ENCODE measurements at places on chromosomes 3 and 15. TPM values are rescaled to one million over a fixed set of nuclear protein-coding genes. Genes with fewer than 3 reads are reported as not detected.

DNA sequence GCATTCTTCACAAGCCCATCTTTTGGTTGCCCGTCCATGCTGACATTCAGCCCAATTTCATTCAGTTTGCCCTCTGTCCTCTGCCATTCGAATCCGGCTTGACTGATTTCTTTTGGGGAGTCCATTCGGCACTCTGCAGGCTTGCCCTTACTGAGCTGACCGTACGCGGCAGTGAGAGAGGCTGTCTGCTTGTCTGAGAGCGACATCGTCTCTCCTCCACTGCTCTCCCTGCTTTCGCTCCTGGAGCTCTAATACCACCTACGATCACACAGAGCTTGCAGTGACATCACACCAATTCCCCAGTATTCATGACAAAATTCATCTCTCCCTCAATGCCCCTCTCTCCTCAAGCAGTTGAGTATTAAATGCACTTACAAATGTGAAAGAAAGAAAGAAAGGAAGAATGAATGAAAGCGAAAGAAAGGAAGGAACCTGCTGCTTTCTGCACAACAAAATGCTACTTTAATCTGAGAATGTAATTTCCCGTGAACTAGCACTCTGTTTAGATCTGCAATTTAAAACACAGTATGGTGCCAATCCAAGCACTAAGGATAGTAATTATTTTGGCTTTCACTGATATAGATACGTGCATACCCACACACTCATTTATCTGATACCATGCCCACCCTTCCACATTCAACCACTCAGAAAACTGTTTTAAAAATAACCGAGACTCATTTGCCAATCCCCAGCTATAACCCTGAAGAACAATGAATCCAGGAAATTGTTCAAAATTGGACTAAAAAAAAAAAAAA, 89.5 kb downstream of the DHX30 start:
- DNase-seq = no peak

- no peak for DNase-seq
Observed at GRCh38 chr15:31214158-31214863, 112.3 kb upstream of the KLF13 start.

DNA sequence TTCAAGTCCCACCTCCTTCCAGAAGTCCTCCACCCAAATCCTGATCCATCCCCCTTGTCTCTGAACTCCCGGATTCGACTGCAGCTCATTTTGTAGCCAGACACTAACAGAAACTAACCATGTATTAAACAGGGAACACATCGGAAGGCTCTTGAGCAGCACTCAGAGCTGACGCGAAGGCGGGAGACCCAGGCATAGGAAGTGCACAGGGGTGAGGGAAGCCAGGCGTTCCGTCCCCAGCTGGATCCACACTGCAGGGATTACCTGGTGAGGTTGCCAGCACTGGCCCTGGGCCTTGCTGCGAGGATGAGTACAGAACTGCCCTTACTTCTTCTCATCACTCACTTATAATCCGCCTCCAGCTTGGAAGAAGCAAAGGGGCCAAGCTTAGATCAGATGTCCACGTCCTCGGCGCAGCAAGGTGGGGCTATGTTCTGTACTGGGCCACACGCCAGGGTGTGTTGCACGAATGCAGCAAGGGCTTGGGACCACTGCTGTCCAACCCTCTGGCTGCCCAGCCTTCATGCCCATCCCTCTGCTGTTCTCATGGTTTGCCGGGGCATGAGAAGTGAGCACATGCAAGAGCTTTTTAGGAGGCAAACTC, 124.2 kb upstream of the SMAD3 start:
- no peak for DNase-seq

Gene SLC27A2
- total RNA-seq = not detected

DNA sequence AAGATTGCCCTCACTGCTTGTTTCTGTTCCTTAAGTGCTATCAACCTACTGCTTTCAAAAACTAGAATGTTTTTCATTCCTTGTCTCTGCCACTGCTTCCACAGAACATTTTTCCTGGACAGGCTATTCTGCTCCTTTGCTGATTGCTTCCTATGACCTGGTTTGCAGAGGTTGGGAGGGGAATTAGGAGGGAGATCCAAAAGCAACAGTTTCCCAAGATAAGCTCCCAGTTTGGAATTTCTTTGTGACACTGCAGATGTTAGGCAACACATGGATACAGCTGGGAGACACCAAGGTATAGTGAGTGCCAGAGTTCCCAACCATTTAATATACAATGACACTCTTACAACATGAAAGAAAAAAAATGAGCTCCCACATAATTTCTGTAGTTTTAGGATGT, 1036.5 kb downstream of the ROBO2 start:
- no peak for DNase-seq

Gene GATM
- total RNA-seq = not detected

Gene IL20RB
- 1.1 TPM for total RNA-seq

DNA sequence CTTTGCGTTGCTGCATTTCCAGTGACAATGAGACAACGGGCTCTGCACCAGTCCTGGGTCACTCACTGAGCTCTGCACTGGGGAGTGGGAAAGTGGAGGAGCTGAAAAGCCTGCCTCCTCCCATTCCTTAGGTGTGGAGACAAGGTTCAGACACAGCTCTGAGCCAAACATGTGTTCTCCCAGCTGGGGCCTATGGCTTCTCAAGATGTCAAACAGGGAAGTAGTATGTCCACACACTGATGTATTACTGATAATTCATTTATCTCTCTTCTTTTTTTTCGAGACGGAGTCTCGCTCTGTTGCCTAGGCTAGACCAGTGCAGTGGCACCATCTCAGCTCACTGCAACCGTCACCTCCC, 90.2 kb upstream of the SLC4A7 start:
- no peak for DNase-seq

- DNase-seq = peak; percentile 79
Observed at GRCh38 chr3:112640276-112640929, 540 bp downstream of the CCDC80 start.

Gene CILP
- 1.1 TPM for total RNA-seq

DNA sequence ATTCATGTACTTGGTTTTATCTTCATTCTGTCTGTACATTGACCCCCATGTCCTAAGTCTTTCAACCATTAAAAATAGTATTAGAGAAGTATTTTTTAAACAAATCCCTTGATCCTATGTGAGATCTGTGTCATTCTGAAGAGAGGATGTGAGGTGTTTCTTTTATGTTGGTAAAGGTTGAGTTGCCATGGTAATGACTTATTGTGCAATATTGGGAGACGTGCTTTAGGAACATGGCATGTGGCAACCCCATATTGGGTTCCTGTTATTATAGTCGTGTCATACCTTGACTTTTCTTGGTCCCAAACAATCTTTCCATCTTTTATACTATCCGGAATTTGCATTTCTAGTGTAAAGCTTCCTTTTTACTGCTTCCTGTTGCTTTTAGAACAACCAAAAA, 203.1 kb downstream of the KCNAB1 start:
- DNase-seq = peak; percentile 90

GRCh38 chr15:42921342-42921731, 759 bp upstream of the TTBK2 start:
- no peak for DNase-seq

Gene NR2E3
- not detected for total RNA-seq

DNA sequence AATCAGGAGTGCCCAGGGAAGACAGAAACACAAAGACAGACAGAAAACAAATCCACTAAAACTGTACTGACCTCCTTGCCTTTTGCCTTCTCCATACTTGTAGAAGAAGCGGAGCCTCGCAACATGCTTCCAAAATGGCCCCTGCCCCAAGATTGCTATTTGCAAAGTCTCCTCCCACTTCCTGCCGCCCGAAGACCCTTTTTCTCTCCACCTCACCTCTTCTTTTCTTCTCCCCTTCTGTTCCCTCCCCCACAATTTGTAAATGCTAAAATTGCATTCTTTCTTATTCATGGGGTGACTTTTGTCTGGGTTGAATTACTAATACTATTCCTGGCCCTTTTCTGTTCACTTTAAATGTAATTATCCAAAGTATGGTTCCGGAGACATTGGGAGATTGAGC, at the start of gene DPPA4:
Gene DPPA4, minus strand, starts transcription at position 154 of the 400 bp plus-strand sequence. Its CDS starts 29 bp downstream, at position 125.
- no peak for DNase-seq

DNA sequence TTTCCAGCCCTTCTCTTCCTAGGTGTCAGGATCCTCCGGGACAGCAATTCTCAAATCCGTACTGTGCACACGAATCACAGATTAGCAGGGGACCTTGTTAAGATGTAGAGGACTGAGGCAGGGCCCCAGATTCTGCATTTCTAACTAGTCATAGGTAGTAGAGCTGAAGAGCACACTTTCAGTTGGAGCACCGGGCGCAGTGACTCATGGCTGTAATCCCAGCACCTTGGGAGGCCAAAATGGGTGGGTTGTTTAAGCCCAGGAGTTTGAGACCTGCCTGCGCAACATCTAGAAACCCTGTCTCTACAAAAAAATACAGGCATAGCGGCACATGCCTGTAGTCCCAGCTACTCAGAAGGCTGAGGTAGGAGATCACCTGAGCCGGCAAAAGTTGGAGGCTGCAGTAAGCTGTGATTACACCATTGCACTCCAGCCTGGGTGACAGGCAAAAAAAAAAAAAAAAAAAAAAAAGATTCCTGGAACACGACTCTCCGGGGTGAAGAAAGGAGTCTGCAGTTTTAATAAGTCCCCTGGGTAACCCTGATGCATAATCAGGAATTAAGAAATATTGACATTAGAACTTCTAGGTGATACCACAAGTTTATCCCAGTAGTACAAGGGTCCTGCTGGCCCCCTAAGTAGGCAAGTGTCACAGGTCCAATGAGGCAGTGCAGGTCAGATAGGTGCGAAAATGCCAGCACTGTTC, 21.4 kb upstream of the IGDCC3 start:
- DNase-seq = no peak

- no peak for DNase-seq
Observed at GRCh38 chr3:172159962-172160538, 120.7 kb downstream of the FNDC3B start.

- peak; percentile 28 for DNase-seq
Observed at GRCh38 chr3:119084371-119085069, 49.9 kb upstream of the IGSF11 start.

- DNase-seq = peak; percentile 10
Observed at GRCh38 chr15:38563723-38564519, 693 bp downstream of the RASGRP1 start.

DNA sequence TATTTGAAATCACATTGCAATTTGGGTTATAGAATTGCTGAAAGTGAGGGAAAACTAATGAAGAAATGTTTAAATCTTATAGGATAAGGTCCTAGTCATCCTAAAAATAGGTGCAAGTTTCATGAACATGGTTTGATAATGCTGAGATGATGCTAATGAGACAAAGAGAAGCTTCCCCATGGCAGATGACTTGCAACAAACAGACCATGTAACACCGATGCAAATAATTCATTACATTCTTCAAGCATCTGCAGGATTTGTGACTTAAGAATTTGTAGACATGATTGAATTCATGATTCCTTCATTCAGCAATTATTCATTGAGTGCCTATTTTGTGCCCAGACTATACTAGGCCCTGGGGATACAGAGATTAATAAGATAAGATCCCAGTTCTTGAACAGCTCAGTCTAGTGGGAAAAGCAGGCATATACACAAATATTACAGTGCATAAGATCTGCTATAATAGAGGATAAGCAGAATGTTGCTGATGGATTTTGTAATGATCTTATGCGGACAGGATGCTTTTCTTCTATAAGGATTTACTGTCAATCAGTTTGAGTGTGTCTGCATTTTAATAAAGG, 367.9 kb upstream of the GBE1 start:
- DNase-seq = no peak

GRCh38 chr3:172087198-172087597, 47.8 kb downstream of the FNDC3B start:
- DNase-seq = no peak
